CD14-positive monocyte (primary cell): ENCODE measurements at places on chromosomes 4 and X.

DNA sequence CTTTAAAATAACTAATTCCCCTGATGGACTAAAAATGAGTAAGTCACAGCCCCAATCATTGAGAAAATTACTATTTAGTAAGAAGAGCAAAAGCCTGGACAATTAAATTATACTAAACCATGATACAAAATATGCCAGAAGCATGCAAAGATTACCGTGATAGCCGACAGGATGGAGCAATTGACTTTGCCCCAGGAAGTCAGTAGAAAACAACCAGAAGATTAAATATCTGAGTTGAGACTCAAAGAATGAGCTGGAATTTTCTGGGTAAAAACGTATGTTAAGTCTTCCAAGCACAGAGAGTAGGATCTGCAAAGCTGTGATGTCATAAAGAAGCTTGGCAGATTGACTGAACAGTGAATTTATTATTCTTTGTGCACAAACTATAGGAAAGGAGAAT is 816.1 kb upstream of the TENM3 start:
- H3K4me3 ChIP-seq, result no peak overlapping the region
- no peak for DNase-seq
- no peaks in the 10 kb centered on the region for H3K36me3 ChIP-seq
- no peak overlapping the region for H3K27ac ChIP-seq
- H3K4me1 ChIP-seq, result no peaks in the 10 kb centered on the region

DNA sequence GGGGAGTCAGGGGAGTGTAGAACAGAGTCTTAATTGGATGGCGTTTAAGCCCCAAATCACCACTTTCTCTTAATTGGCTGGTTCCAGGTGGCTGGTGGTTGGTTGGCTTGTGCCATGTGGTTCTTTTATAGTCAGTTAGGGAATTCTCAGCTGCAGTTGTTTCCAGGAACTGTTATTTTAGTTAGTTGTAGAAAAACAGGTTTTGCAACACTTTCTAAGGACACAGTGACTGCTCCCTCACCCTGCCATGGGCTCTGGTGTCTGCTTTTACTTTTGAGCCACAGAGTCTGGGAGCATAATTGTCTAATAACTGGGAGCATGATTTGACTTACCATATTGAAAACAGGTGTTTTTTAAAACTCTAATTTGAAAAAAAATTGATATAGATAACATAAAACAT is 75.8 kb upstream of the PCDH18 start:
- no peak overlapping the region for H3K27ac ChIP-seq
- H3K27me3 ChIP-seq, result no peaks in the 10 kb centered on the region
- no peaks in the 10 kb centered on the region for H3K4me1 ChIP-seq
- no peak for DNase-seq

DNA sequence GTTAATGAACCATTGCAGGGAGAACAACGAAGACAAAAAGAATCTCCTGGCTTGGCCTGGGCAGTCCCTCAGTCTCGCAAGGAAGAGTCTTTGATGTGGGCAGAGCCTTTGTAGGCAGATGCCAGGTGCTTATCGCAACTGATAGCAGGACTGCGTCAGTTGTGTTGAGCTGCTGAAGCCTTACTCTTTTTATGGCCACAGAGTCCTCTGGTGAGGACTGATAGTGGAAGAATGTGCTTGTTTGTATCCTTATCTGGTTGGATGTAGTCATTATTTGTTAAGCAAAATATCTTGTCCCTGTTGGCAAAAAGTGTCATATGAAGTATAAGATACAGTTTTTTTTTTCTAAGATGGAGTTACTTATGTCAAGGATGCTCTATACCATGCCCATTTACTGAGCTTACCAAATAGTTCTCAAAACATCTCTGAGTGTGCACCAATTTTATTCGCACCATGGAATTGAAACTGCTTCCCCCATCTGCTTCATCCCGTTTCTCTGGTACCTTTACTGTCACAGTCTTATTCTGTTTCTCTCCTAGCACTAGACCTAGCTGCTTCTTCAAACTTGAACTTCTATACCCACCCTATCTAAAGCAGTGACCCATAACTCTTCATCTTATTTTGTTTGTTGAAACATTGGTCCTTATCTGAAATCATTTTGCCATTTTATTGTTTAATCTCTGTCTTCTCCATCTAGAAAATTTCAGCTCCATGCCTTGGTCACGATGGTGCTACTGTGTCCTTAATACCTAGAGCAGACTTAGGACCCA is 47.0 kb upstream of the SPRY1 start:
- H3K4me3 ChIP-seq, result no peak overlapping the region
- H3K4me1 ChIP-seq, result peaks cover 10% of the 10 kb centered on the region

- H3K36me3 ChIP-seq, result peaks cover 97% of the 10 kb centered on the region
- H3K4me3 ChIP-seq, result no peak overlapping the region
- no peaks in the 10 kb centered on the region for H3K4me1 ChIP-seq
- DNase-seq, result no peak
Measured at GRCh38 chr4:1736812-1737211, 15.5 kb downstream of the TACC3 start.

GRCh38 chrX:115487608-115488007 is 73.4 kb upstream of the PLS3 start:
- H3K4me3 ChIP-seq, result no peak overlapping the region
- peaks cover 4% of the 10 kb centered on the region for H3K27me3 ChIP-seq
